ENCODE measurements at places on chromosomes 3 and 15. TPM values are rescaled to one million over a fixed set of nuclear protein-coding genes. Genes with fewer than 3 reads are reported as not detected.

Gene DNAH12
- 0.14 TPM for total RNA-seq

Gene PLA2G4D
- total RNA-seq, result not detected

Gene PLIN1
- not detected for total RNA-seq

Gene TM4SF1
- 44.9 TPM for total RNA-seq

Gene BCHE
- total RNA-seq, result 0.57 TPM

Gene SERINC4
- total RNA-seq, result not detected

Gene ACKR2
- not detected for total RNA-seq

Gene GASK1A
- 0.22 TPM for total RNA-seq

Gene CCR2
- not detected for total RNA-seq

Gene SENP7
- 11.4 TPM for total RNA-seq

Gene MUSTN1
- not detected for total RNA-seq

Gene DNASE1L3
- total RNA-seq, result not detected

Gene HTR3D
- not detected for total RNA-seq

Gene SKOR1
- total RNA-seq, result 0.22 TPM

Gene DUOXA2
- total RNA-seq, result not detected

Gene GP9
- not detected for total RNA-seq

Gene CNTN3
- 2.6 TPM for total RNA-seq

Gene TGM5
- total RNA-seq, result not detected

Gene WDR72
- total RNA-seq, result not detected

Gene C3orf70
- 0.22 TPM for total RNA-seq

Gene DAZL
- total RNA-seq, result 0.14 TPM

Gene PLCH1
- total RNA-seq, result 4.6 TPM

Gene TIGIT
- not detected for total RNA-seq

Gene CCR9
- not detected for total RNA-seq

Gene GALNT15
- 4.2 TPM for total RNA-seq

Gene KBTBD13
- total RNA-seq, result not detected

Gene TRAIP
- 8.2 TPM for total RNA-seq

Gene RTP3
- total RNA-seq, result not detected

Gene GOLGA8R
- total RNA-seq, result 0.66 TPM

Gene BMF
- 19.7 TPM for total RNA-seq

Gene CATSPER2
- total RNA-seq, result 0.72 TPM

Gene TF
- total RNA-seq, result 0.44 TPM

Gene LMCD1
- 44.2 TPM for total RNA-seq

Gene TMEM108
- not detected for total RNA-seq

Gene CYP8B1
- total RNA-seq, result not detected

Gene CORO2B
- total RNA-seq, result 10.7 TPM

Gene MST1R
- 0.43 TPM for total RNA-seq

Gene NCKIPSD
- 21.9 TPM for total RNA-seq

Gene DLL4
- 9.4 TPM for total RNA-seq

Gene C3orf85
- not detected for total RNA-seq

Gene USP50
- 0.29 TPM for total RNA-seq

Gene GRK7
- total RNA-seq, result not detected

Gene INSYN1
- total RNA-seq, result 0.43 TPM

Gene MELTF
- 7.9 TPM for total RNA-seq

Gene CCDC50
- 181 TPM for total RNA-seq

Gene CSPG5
- total RNA-seq, result 0.14 TPM

Gene CPNE9
- total RNA-seq, result not detected

Gene ZNF621
- total RNA-seq, result 23.6 TPM

Gene SNTN
- not detected for total RNA-seq

Gene CACNA1D
- total RNA-seq, result under 0.01 TPM

Gene CCR5
- not detected for total RNA-seq
